Stimulated activated CD4-positive, alpha-beta T cell treated with anti-CD3 and anti-CD28 coated beads, Interleukin-15, amount 100 ng/mL, for 1 hour (primary cell): ENCODE measurements at places on chromosomes 1 and 21.

- no peak for DNase-seq
Observed at GRCh38 chr1:107139833-107140702, 771 bp upstream of the NTNG1 start.

DNA sequence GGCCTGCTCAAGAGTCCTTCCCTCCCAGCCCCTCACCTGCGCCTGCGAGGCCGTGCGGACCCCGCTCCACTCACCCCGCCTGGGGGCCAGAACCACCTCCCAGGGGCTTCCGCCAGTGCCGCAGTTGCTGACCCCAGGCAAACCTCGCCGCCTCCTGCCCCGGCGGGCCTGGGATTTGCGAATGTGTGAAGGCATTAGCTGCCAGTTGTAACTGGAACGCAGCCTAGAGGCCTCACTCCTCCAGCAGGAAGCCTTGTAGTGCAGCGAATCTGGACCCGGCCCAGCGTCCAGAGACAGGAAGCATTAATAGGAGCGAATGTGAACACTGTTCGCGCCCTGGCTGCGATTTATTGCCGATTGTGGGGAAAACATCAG is 140.9 kb upstream of the ARHGEF16 start:
- no peak for DNase-seq

- DNase-seq, result no peak
Observed at GRCh38 chr21:41251961-41252642, 64.5 kb upstream of the FAM3B start.

DNA sequence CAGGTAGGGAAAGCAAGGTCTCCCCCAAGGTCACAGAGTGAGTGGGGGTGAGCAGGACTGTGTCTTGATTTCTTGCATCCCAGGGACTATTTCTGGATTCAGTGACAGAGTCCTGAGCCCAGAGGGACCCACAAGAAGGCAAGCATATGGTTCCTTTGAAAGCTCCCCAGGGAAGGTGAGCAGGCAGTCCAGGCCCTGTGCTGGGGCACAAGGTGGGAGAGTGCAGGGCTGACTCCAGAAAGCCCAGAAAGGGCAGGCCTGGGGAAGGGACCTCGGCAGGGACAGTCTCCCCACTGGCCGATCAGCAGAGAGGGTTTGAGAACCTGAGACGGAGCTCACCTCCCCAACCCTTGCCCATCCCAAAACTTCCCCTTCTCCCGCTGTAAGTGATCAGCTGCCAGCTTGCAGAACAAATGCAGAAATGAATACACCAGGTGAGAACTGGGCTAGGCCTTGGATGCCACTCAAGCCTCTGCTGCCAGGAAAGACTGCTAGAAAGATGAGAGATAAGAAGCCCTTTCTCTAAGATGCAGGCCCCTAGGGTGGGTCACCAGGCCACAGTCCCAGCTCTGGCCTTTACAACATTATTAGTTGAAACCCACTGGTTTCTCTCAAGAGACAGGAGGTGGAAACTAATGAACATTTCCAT is 121.0 kb downstream of the GLIS1 start:
- no peak for DNase-seq
